ENCODE measurements at places on chromosomes 5 and 9.

GRCh38 chr5:81288021-81288433, 13.4 kb upstream of the ZCCHC9 start:
- DNase-seq, result no peak

- DNase-seq, result no peak
These were observed 270.2 kb downstream of the PSAT1 start for GRCh38 chr9:78566948-78567675.

DNA sequence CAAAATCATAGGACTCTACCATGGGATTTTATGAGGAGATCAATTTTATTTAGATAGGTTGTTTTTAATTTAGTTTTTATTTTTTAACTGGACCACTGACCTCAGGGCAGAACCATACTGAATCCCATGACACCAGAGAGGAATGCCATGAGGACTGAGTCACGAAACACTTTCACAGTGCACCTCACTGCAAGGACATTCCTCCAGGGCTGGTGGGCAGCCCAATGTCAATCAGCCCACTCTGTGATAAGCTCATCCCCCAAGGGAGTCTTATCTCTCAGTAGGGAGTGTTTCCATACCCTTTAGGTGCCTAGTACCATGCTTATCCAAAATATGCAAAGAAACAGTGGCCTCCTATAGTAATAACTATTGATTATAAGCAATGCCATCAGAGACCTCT, 224.5 kb upstream of the CDH6 start:
- no peak for DNase-seq

DNA sequence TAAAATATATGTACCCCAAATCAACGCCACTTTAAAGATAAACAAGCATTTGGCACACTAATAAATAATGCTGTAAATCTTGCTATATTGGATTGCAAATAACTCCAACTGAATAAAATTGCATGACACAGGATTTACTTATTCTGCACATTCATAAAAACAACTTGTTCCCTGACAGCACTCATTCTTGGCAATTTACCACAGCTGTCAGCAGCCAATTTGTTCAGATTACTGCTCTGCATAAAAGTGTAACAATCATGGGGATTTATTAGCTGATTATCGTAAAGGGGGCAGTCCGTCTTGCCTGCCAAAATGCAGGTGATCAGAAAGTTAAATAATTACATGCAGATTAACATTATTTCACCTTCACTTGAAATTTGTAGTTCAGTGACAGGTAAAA, 285.3 kb downstream of the SLF1 start:
- DNase-seq, result no peak

- no peak for DNase-seq
These were observed 6.3 kb downstream of the AP3B1 start for GRCh38 chr5:78288246-78288645.

GRCh38 chr9:92183449-92183848, 68.2 kb upstream of the SPTLC1 start:
- DNase-seq, result no peak

GRCh38 chr9:127694890-127695720, 11.7 kb upstream of the CFAP157 start:
- DNase-seq, result no peak

DNA sequence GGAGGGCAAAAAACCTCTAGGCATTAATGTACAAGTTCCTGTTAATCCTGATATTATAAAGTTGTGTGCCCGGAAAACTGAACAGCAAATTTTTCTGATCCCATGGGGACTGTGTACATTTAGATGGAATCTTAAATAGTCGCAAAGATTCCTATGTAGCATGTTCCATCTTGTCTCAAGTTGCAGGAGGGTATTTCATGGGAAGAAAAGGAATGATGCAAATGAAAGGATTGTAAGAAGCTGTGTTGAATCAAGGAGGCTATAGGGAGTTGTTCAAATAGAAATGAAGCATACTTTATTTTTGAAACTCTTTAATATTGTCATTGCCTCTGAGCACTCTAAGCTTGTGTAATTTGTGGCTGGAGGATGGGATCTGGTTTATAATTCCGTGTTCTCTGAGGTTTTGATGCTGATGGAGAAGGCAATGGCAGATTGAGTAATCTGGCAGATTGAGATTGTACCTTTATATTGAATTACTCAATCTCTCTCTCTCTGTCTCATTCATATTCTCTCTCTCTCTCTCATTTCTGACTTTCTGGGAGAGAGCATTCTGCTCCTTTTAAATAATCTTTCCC, 288.5 kb downstream of the OSTF1 start:
- no peak for DNase-seq

DNA sequence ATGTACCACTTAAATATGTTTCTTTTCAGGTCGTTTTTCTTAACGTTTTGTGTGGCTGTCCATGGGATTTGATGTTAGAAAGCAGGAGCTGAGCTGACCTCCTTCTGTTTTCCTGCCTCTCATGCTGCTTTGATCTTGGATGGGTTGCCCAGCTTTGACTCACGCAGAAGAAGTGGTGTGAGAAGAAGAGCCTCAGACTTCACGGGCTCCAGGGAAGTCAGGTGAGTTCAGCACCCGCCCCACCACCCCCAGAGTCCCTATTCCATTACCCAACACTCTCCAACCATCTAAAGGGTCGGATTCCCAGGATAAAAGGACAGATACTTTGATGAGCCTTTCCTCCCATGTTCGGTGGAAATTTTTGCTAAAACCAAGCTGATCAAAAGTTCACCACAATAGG, 373.4 kb downstream of the IRX2 start:
- no peak for DNase-seq

- no peak for DNase-seq
These were observed 465.3 kb upstream of the CLINT1 start for GRCh38 chr5:158324236-158324635.

GRCh38 chr9:136939996-136940525, 4.5 kb downstream of the FBXW5 start:
- DNase-seq, result no peak

DNA sequence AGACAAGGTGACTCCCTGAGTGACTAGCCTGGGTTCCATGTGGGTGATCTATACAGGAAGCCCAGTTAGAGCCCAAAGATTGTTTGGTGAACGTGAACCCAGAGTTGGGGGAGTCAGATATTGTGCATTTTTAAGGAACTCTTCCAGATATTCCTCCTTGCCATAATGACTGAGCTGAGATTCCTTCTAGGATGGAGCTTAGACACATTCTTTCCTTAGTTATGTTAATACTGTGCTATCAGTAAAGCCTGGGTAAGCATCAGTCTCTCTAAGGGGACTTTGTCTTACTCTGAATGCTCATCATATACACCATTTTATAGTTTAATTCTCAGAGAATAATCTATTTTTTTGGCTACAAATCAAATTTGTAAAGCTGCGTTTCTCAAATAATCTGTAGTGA, 68.1 kb downstream of the FOXB2 start:
- DNase-seq, result no peak

DNA sequence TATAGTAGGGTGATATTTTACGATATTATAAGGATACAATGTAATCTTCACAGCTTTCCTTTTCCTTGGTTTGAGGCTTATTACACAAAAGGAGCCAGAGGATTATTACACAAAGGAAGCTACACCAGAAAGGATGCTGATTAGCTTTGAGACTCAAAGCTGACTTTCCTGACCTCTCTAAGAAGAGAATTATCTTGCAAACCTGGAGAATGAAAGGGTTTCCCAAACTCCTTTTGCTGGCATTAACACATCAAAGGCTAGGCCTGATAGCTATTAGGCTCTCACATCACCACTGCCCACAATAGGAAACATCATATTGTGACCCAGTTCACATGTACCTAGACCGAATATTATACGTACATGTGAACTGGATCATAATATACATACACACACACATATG, 34.2 kb upstream of the CHD1 start:
- DNase-seq, result no peak

- no peak for DNase-seq
These were observed 91.7 kb downstream of the MRPS30 start for GRCh38 chr5:44900273-44900954.

DNA sequence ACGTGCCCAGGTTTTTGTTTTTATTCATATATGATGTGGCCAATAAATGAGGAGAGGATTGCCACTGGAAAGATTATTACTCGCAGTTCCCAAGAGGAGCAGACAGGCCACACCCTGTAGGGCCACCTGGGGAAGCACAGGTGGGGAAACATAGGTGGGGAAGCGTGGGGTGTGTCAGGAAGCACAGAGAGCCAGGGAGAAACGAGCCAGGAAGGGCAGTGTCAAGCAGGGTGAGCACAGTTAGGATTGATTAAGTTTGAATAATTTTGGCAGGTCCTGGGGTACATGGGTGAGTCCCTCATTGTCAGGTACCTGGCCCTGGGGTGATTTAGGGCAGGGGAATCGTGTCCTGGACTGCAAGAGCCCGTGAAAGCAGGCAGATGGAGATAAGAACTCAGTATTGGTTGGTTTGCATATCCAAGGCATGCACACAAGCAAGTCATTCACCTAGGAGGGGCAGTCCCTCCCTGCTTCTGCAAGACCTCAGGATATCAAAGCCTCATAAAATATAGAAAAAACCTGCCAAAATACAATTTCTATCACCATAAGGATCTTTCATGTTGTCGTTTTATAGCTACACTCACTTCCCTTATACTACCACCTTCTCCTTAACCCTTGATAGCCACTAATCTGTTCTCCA, 22.4 kb downstream of the MVB12B start:
- no peak for DNase-seq

DNA sequence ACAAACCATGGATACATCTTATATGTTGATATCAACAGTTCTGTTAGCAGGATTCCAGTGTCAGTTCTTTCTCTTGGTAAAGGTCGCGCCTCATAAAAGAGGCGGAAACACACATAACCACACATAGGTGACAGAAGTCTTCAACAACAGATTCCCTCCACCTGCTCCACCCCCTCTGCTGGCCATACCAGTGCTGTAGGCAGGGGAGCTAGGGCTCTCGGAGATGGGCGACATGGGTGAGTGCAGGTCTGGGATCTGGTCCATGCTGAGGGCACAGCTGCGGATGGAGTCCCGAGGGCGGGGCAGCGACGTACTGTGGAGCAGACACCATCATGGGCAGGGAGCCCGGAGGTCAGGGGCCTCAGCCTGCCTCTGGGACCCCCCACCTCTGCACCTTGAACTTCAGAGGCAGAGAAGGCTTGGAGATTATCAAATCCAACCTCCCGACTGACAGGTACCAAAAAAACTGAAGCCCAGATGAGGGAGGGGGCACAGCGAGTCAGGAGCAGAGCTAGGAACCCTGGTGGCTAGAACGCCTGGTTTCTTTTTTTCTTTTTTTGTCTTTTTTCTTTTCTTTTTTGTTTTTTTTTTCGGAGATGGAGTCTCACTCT, 12.0 kb upstream of the TOR2A start:
- no peak for DNase-seq

GRCh38 chr5:17275289-17276158, 58.1 kb downstream of the BASP1 start:
- no peak for DNase-seq

- DNase-seq, result no peak
These were observed 75.9 kb upstream of the SELENOP start for GRCh38 chr5:42887575-42887974.

DNA sequence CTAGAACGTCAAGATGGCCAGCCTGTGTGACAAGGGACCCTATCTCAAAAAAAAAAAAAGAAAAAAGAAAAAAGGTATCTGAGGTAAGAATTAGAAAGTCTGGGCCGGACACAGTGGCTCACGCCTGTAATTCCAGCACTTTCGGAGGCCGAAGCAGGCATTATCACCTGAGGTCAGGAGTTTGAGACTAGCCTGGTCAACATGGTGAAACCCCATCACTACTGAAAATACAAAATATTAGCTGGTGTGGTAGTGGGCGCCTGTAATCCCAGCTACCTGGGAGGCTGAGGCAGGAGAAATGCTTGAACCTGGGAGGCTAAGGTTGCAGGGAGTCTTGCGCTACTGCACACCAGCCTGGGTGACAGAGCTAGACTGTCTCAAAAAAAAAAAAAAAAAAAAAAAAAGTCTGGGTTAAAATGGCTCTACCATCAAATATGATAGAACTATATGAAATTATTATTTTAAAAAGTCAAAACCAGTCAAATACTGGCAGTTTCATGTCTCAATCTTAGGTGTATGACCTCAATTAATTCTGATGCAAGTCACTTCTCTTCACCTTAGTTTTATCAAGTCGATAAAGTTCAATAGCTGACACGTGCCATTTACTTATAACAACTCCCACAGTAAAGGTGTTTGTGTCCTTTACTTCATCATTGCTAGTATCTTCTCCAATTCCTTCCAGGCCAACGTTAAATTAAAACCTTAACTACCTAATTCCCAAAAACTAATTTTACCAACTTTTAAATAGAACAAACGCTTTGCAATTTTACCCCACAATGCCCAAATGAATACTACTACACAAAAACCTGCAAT, 1.1 kb downstream of the RPS23 start:
- DNase-seq, result no peak

GRCh38 chr9:76985581-76985980, 33.9 kb upstream of the FOXB2 start:
- no peak for DNase-seq

DNA sequence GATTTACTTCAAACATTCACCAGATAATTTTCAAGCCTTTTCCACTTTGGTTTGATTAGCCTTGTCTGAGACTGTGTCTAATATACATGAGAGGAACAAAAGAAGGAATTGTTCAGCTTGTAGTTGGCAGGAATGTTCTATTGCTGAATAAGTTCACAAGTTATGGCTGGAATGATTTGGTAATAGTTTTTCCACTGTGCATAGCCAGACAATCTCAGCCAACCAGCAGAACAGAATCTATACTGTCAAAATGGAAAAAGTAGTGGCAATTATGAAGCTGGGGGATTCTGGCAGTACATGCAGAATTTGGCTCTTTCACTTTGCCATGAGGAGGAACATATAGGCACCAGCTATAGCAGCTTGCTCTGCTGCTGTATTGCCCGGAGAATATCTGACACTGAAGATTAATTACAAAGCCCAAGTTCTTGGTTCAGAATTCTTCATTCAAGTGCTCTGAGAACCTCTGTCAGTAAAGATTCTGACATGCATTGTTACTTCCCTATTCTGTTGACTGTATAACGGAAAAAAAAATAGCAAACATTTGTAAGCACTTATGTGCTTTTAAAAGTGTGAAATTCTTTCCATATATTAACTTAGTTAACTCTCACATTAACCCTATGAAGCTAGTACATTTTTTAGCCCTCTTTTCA, 150.6 kb downstream of the PRR16 start:
- DNase-seq, result peak; percentile 45

DNA sequence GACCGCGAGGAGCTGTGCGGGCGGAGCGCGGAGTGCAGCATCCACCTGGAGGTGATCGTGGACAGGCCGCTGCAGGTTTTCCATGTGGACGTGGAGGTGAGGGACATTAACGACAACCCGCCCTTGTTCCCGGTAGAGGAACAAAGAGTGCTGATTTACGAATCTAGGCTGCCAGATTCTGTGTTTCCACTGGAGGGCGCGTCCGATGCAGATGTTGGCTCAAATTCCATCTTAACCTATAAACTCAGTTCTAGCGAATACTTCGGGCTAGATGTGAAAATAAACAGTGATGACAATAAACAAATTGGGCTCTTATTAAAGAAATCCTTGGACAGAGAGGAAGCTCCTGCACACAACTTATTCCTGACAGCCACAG, 590 bp downstream of the PCDHA6 start:
- no peak for DNase-seq

GRCh38 chr5:154412925-154413324, 32.9 kb upstream of the SAP30L start:
- no peak for DNase-seq

GRCh38 chr9:78971540-78971939, 600.2 kb upstream of the TLE4 start:
- no peak for DNase-seq

GRCh38 chr5:119363936-119364335, 8.1 kb downstream of the TNFAIP8 start:
- DNase-seq, result no peak
